ENCODE measurements at places on chromosomes 4 and X.

- DNase-seq = no peak
Measured at GRCh38 chr4:39312816-39313215, 53.3 kb downstream of the RFC1 start.

GRCh38 chr4:80911458-80911857 is 119.0 kb upstream of the BMP3 start:
- no peak for DNase-seq

DNA sequence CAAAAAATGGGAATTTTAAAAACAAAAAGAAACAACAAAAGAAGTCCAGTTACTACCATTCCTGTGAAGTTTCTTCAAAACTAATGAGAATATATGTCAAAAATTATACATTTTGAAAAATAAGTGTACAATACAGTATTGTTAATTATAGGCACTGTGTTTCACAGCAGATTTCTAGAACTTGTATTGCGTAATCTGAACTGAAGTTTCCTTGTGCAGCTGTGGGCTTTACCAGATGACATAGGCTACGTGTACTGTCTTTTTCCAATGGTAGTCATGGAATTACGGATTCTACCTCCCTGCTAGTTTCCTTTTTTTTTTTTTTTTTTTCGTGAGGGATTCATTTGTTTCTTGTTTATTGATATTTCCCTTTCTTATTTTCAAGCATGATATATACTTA is 113.8 kb upstream of the GABRA2 start:
- no peak for DNase-seq

- DNase-seq = no peak
Measured at GRCh38 chr4:41058426-41058825, 155.9 kb downstream of the APBB2 start.

DNA sequence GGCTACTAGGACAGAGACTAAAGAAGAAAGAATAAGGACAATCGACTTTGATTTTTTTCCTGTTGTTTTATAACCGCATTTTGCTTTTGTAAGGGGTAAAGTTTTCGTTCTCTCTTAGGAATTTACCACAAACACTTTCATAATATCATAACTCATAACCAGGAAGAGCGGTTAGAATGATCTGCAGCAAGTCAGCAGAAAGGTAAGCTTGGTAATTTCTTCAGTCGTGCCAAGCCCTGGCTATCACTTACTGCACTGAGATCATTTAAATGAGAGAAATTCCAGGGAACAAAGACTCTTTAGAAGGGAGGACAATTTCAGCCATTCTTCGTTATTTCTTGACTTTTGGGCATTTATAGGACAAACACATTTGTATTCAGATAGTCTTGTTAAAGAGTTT is 258.1 kb downstream of the UNC5C start:
- DNase-seq = no peak

DNA sequence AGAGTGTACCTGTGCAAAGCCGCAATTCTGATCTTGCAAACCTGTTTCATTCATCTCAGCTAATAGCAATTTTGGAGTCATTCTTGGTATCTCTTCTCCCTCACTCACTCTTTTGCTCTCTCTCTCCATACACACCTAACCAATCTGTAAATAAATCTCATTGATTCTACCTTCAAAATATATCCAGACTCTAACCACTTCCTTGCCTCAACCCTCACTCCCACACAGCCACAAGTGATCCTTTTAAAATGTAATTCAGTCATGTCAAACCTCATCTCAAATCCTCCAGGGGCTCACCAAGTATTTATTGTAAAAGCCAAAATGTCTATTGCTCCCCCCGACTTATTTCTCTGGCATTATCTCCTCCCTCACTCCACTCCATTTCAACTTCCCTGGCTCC is 51.7 kb upstream of the SLC10A4 start:
- no peak for DNase-seq

- DNase-seq = no peak
Measured at GRCh38 chrX:130771230-130771629, 131.8 kb downstream of the ENOX2 start.

GRCh38 chrX:37779857-37780256 is at the start of gene CYBB:
Gene CYBB, plus strand, starts transcription at chrX:37780059. Its CDS starts 19 bp downstream, at chrX:37780078.
- DNase-seq = no peak

GRCh38 chr4:168924667-168925066 is 85.4 kb downstream of the CBR4 start:
- DNase-seq = no peak

DNA sequence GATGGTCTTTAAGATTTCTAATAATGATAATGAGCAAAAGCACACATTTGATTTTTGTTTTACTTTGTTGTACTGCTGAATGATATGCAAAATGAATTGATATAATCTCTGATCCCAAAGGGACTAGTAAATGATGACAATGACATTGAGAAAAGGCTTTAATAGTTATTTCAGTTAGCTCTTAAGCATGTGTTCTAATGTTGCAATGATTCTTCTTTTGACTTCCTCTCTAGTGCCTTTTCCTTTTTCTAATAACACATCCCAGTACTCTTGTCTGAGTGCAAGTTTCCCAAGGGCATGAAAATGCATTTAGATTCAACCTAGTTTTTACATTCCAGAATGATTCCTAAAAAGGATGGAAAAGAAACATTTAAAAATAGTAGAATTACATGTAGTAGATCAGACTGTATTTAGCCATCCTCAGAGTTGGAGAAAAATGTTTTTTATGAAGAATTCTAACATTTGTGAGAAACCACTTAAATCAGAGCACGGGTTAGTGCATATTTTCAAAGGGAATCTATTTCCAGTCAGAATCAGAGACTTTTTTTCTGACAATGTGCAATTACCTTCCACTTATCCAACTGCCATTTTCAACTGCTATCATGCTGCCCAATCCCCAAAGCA is 508.8 kb downstream of the C4orf33 start:
- DNase-seq = no peak

DNA sequence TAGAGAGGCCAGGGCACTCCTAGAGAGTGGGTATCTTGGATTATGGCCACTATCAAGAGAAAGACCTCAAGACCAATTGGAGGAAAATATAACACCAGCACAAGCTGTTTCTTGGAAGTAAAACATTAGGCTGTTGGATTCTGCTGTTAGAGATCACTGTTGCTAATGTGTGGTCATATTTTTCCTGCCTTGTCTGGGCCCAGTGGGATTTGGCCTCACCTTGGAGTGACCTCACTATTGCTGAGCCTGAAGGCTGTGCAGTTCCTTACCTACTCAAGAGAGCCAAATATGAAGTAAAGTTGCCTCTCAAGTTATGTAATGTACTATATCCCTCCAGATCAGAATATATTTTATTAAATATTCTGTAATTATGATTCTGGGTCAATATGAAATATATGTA is 355.4 kb upstream of the CTSO start:
- DNase-seq = no peak

- DNase-seq = no peak
Measured at GRCh38 chr4:84846985-84847384, 119.5 kb downstream of the WDFY3 start.

GRCh38 chr4:83782591-83782990 is 246.7 kb downstream of the GPAT3 start:
- no peak for DNase-seq

DNA sequence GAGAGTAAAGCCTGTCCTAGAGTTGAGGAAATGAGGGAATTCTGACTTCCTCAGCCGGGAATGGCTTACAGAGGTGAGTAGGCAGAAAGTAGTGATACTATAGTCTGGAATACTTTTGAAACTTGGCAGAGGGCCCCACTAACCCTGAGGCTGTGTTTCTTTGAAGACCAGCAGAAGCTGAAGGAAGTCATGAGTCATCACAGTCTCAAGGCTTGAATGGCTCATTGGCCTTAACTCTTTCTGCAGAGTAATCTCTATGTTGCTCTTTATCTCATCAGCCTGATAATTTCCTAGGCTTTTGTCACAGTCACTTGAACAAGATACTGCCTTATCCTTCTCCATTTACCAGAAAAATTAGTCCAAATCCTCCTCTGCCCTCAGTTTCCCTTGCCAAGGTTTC is 80.8 kb downstream of the ANKRD50 start:
- no peak for DNase-seq

GRCh38 chr4:122914292-122914904 is 8.0 kb downstream of the NUDT6 start:
- DNase-seq = no peak

DNA sequence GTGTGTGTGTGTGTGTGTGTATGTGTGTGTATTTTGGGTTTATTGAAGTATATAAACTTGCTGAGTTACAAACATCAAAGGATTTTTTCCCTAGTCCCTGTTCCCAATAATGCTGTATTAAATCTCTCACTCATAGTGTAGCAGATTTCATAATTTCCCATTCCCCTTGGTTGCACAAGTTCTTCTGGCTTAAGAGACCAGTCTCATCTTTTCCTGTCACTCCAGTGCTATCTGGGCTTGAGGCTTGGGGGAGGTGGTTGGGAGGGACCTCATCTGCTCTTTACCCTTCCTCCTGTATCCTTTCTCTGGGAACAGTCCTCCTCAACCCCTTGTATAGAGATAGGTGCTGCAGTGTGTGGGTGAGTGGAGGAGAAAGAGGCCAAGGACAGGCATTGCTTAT is 285.4 kb upstream of the BOD1L1 start:
- no peak for DNase-seq

DNA sequence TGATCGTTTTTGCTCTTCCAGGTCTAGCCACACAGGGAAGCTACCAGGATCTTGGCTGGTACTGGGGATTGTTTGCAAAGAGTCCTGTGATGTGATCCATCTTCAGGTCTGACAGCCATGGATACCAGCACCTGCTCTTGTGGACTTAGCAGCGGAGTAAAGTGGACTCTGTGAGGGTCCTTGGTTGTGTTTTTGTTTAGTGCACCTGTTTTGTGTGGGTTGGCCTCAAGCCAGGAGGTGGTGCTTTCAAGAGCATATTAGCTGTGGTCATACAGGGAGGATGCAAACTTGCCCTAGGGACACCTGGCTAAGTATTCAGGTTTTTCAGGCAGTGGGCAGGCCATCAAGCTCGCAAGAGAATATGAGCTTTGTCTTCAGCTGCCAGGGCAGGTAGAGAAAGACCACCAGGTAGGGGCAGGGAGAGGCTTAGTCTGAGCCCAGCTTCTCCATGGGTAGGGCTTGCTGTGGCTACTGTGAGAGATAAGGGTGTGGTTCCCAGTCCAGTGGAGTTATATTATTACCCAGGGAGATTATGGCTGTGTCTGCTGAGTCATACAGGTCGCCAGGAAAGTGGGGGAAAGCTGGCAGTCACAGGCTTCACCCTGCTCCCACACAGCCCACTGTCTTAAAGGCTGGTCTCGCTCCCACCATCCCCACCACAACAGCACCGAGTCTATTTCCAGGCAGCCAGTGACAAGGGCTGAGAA is 293.7 kb downstream of the PCDH18 start:
- no peak for DNase-seq

- DNase-seq = no peak
Measured at GRCh38 chr4:134201216-134202161, at the start of gene PABPC4L. Gene PABPC4L, minus strand, starts transcription at chr4:134201789. Its CDS starts 770 bp downstream, at chr4:134201019.

DNA sequence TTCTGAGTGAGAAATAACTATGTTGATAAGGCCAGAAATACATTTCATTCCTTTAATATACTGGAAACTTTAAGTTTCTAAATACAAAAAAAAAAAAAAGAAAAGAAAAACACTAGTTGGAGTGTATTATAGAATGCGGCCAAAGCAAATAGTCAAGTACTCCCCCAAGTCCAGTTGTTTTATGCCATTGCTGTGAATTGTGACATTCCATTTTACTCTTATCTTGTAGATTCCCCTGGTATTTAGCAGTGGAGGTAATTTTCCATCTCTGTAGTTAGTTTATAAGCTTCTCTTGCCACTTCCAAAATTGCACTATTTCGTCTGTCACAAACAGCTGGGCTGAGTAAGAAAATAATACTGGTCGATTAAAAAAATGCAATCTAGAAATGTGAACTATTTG is 426.0 kb downstream of the PCDH18 start:
- no peak for DNase-seq

GRCh38 chr4:150238591-150238990 is 160.3 kb downstream of the DCLK2 start:
- DNase-seq = no peak

DNA sequence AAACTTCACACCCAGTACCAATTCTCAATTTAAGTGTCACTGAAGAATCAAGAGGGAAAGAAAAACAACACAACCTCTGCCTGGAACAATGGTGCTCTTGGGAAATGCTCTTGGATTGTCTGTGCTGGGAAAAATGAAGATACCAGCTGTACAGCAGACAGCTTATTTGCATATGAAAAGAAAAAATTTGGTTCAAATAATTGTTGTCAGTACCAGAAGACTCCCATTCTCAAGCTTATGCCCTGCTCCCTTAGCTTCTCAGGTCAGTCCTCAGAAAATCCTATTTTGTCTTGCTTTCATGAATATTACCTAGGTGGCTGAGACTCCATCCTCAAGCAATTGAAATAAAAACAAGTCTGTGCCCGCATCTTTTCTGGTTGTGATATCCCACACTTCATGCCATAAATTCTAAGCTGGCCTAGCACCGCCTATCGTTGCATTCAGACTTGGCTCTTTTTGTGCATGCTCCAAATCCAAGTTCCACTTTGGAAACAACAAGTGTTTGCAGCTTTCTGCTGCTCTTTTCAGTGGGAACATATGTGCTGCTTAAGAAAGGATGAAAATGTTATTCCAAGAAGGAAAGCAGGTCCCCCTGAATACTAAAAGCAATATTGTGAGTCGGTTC is 431.6 kb downstream of the INPP4B start:
- DNase-seq = no peak

DNA sequence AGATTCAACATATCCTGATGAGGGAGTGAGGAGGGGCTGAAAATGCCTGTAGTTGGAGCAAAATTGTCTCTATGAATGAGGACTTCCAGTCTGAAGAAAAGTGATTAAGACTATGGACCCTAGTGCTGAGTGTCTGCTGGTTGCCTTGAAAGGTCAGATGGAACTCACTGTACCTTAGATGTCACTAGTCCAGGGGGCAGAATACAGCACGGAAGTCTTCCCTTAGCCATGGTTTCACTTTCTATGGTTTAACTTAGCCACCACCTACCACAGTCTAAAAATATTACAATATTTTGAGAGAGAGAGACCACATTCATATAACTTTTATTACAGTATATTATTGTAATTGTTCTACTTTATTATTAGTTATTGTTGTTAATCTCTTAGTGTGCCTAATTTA is 223.1 kb downstream of the FMR1NB start:
- DNase-seq = no peak

DNA sequence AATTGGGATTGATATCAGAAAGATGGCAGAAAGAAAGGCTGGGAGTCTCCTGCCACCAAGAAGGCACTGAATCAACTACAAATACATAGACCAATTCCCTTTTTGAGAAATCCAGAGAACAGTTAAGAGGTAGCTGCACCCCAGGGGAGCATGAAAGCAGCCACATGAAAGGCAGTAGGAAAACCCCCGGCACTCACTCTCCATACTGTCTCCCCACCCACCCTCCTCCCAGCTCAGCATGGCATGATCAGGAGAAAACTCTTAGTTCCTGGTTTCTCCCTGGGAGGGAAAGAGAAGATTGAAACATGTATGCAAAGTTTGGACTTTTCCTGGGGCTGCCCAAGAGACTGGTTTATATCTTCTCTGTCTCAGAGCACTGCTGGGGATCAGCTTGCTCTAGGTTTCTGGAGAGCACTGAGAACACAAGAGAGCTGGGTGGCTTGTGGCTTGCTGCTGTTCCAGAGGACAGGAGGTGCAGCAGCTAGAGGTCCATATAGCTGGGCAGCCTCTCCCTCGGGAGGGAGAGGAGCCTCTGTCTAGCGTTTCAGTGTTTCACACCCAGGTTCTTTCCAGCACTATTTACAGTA is 305.7 kb downstream of the PDGFC start:
- no peak for DNase-seq
